ENCODE measurements at places on chromosomes 7 and 10. TPM values are rescaled to one million over a fixed set of nuclear protein-coding genes. Genes with fewer than 3 reads are reported as not detected.
A peak's percentile ranks its signal among the peaks of the same experiment; 100 is the strongest.

RADIL gene
- 2.5 TPM for total RNA-seq

ENTPD1 gene
- total RNA-seq = 10.9 TPM

SPDYE5 gene
- total RNA-seq = not detected

UPK3B gene
- 2.3 TPM for total RNA-seq

OR2A42 gene
- total RNA-seq = not detected

GRCh38 chr7:24580283-24580946, 7.2 kb downstream of the PALS2 start:
- no peak for DNase-seq
- H3K27ac ChIP-seq = no peak overlapping the region
- H3K36me3 ChIP-seq = no peaks in the 10 kb centered on the region
- peaks cover 25% of the 10 kb centered on the region for H3K4me1 ChIP-seq

DNA sequence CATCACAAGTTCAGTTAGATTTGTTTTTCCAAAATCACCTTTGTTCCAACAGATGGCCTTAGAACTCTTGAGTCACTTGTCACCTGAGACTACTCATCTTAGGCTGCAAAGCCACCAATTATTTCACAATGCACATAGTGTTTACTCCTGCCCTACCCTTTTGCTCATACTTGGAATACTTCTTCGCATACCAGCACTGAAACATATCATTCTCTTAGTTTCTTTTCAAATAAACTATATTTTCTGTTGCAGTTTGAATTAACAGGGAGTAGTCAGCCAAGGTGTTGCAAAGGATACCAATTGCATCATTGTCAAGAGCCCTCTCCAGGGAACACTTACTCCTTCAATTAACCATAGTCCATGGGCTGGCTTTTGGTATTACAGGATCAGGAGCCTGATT, 71.0 kb downstream of the CASD1 start:
- H3K27ac ChIP-seq = no peak overlapping the region
- no peaks in the 10 kb centered on the region for H3K27me3 ChIP-seq
- H3K4me1 ChIP-seq = no peaks in the 10 kb centered on the region
- H3K36me3 ChIP-seq = no peaks in the 10 kb centered on the region
- no peak overlapping the region for H3K4me3 ChIP-seq

DNA sequence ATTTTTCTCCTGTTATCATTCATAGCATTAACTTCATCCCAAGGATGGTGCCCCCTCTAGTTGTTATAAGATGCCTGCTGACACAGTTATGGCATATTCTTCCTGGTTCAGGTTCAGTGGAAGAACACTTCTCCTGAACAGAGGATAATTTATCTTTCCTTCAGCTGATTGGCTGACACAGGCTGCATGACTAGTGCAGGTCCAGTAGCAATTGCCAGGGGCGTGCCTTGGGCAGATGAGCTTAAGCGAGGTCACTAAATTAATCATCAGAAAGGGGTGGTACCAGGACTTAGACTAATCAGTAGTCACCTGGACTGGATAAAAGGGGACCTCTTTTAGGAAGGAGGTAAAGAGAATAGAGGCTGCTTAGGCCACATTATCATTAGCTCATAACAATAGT, 42.3 kb downstream of the BZW2 start:
- H3K4me1 ChIP-seq = no peaks in the 10 kb centered on the region
- no peak for DNase-seq
- no peaks in the 10 kb centered on the region for H3K27me3 ChIP-seq
- no peak overlapping the region for H3K4me3 ChIP-seq

DNA sequence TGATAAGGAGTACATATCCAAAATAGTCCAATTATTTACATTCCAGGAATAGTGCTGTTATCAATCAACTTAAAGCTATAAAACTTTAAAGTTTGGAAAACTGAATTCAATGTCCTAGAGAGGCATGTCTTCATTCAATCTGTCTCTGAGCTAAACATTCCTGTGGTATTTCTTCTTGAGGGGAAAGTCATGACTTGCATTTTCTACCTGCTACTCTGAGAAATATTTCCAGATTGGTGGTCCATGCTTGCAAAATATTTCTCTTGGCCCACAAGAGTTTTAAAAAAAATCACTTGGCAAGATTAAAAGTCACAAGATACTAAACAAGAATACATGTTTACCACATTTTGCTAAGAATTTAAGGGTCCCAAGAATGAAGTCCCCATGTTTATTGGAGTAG, 63.6 kb upstream of the HGF start:
- DNase-seq = no peak
- no peaks in the 10 kb centered on the region for H3K4me1 ChIP-seq
- H3K36me3 ChIP-seq = no peaks in the 10 kb centered on the region

DNA sequence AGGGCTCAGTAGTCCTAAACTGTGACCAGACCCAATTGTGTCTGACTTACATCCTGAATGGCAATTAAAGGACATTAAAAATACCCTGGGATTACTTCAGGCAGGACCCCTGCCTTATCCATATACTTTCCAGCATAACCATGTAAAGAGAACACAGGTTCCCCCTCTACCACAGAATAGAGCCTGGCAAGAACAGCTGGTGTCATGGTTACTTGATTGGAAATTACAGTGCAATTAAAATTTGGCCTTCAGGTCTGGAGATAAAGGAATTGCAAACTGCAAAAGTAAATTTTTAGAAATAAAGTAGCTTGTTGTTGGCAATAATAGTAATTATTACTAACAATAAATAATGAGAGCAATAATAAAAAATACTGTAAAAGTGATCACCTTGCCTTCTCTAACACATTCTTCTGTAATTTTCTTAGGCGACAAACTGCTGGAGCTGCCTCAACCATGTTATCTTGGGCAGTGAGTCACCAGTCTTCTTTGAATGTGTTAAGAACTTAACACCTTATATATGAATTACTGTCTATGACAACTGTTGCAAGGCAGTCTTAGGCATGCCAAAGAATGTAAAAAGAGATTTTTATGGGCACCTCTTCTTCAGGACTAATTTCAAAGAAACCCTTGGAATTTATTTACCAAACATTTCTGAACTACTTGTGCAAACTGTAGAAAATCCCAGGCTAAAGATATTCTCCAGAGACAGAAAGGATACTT, 53.7 kb downstream of the HIBADH start:
- no peaks in the 10 kb centered on the region for H3K36me3 ChIP-seq
- no peak for DNase-seq
- no peak overlapping the region for H3K4me3 ChIP-seq
- no peak overlapping the region for H3K27ac ChIP-seq

GRCh38 chr10:86747796-86748581, 8.4 kb upstream of the BMPR1A start:
- H3K27me3 ChIP-seq = no peaks in the 10 kb centered on the region
- H3K27ac ChIP-seq = no peak overlapping the region
- H3K4me1 ChIP-seq = no peaks in the 10 kb centered on the region
- H3K36me3 ChIP-seq = no peaks in the 10 kb centered on the region

- no peak overlapping the region for H3K27ac ChIP-seq
- H3K4me1 ChIP-seq = peaks cover 8% of the 10 kb centered on the region
- DNase-seq = peak; percentile 14
Measured at GRCh38 chr7:27095050-27095896, 527 bp downstream of the HOXA1 start.

GRCh38 chr7:28608731-28609130, 196.4 kb downstream of the CREB5 start:
- no peak overlapping the region for H3K4me3 ChIP-seq
- H3K36me3 ChIP-seq = no peaks in the 10 kb centered on the region
- no peaks in the 10 kb centered on the region for H3K27me3 ChIP-seq
- DNase-seq = no peak
- H3K4me1 ChIP-seq = no peaks in the 10 kb centered on the region

All from pancreas (tissue), 10 donors.